Common myeloid progenitor, CD34-positive (primary cell): ENCODE measurements at places on chromosomes 4 and X.
A peak's percentile ranks its signal among the peaks of the same experiment; 100 is the strongest.

DNA sequence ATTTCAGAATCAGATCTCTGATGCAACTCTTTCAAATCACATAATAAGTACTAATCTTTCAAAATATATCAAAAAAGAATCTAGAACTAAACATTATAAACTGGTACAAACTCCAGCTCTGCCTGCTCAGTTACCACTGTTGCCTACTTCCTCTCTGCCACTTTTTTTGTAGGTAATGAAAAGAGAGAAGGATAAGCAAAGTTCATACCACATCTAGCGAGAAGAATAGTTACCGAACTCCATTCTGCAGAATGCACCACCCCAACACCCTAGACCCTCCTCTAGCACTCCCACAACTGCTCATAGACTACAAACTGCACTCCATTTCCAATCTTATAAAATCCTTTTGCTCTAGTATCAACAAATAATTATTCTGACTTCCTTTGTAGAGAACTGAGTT lies 19.7 kb upstream of the LRBA start:
- H3K4me1 ChIP-seq = peaks cover 29% of the 10 kb centered on the region
- DNase-seq = peak; percentile 44
- H3K27ac ChIP-seq = no peak overlapping the region
- no peaks in the 10 kb centered on the region for H3K27me3 ChIP-seq
- no peaks in the 10 kb centered on the region for H3K36me3 ChIP-seq

DNA sequence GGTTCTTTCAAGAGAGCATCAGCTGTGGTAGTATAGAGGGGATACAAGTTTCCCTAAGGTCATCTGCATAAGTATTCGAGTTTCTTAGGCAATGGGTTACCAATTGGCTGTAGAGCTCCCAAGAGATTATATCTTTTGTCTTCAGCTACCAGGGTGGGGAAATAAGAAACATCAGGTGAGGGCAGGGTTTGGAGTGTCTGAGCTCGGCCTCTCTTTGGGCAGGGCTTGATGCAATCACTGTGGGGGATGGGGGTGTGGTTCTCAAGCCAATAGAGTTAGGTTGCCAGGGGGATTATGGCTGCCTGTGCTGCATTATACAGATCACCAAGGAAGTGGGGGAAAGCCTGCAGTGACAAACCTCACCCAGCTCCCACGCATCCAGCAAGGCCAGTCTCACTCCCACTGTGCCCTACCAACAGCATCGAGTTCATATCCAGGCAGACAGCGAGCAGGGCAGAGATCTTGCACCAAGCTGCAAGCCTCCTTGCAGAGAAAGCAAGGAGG lies 172.1 kb upstream of the MAGEE2 start:
- H3K27me3 ChIP-seq = no peaks in the 10 kb centered on the region
- no peaks in the 10 kb centered on the region for H3K4me1 ChIP-seq
- no peak overlapping the region for H3K4me3 ChIP-seq
- H3K27ac ChIP-seq = no peak overlapping the region
- no peaks in the 10 kb centered on the region for H3K36me3 ChIP-seq

DNA sequence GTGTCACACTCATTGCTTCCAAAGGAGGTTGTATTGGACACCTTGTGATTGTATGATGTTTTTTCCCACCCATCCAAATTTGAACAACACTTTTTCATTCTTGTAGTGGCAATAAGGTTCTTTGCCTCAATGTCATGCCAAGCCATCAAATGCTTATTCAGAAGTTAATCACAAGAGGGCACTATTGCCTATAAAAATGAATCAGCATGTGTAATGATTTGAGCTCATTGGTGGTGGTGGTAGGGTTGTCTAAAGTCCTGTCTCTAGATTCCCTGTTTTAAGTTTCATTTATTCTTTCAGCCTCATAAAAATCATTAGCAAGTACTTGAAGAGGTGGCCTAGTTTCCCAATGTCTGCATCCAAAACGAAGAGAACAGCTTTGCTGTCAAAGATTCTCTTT lies 37.0 kb downstream of the IRS4 start:
- DNase-seq = peak; percentile 14
- H3K4me1 ChIP-seq = no peaks in the 10 kb centered on the region
- no peaks in the 10 kb centered on the region for H3K27me3 ChIP-seq
- no peak overlapping the region for H3K4me3 ChIP-seq
- H3K27ac ChIP-seq = no peak overlapping the region
- no peaks in the 10 kb centered on the region for H3K36me3 ChIP-seq

DNA sequence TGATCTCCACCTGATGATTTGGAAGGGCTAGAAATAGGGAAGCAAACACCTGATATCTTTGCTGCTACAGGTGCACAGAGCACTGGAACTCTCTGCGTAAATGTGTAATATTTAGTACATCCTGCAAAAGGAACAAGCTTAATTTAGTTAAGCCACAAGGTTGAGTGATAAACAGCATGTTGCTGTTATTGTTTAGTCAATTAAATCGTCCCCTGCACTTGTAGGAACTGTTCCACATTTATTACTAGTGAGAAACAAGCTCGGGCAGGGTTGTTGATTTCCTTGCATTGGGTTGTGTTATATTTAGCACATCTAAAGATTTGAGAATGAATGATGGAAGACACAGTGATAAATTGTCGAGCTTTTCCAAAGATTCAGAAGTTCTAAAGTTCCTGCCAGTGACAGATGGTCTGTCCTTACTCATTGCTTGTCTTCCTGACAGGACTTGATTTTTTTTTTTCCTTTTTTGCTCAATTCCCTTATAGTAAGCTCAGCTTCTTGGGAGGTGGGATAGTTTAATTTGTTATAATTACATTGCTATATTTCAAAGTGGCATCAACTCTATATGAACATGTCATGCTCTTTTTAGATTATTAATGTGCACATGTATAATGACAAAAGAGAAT lies 627.0 kb upstream of the ATOH1 start:
- no peak for DNase-seq
- H3K4me3 ChIP-seq = no peak overlapping the region
- H3K27ac ChIP-seq = no peak overlapping the region

- no peaks in the 10 kb centered on the region for H3K4me1 ChIP-seq
- H3K27me3 ChIP-seq = peaks cover 5% of the 10 kb centered on the region
- no peak overlapping the region for H3K4me3 ChIP-seq
- H3K36me3 ChIP-seq = no peaks in the 10 kb centered on the region
- DNase-seq = no peak
Measured at GRCh38 chr4:154478128-154478527, 13.5 kb downstream of the DCHS2 start.

DNA sequence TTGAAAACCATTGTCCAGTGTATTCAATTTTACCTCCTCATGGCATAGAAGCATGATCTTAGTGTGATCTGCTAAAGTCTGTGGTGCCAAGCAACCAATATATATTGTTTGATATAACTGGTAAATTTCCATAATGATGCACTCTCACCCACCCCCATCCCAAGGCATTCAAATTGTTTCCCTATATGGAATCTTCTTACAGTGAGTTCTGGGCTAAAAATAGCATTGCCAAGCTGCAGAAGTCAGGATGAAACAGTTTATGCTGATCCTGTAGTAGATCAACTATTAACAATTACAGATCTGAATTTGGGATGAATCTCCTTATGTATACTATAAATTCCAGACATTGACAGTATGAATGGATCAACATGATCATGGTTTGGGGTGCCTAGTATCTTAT lies 20.9 kb downstream of the FGF13 start:
- H3K36me3 ChIP-seq = no peaks in the 10 kb centered on the region
- DNase-seq = no peak
- no peaks in the 10 kb centered on the region for H3K4me1 ChIP-seq
- no peak overlapping the region for H3K4me3 ChIP-seq
- H3K27me3 ChIP-seq = no peaks in the 10 kb centered on the region

DNA sequence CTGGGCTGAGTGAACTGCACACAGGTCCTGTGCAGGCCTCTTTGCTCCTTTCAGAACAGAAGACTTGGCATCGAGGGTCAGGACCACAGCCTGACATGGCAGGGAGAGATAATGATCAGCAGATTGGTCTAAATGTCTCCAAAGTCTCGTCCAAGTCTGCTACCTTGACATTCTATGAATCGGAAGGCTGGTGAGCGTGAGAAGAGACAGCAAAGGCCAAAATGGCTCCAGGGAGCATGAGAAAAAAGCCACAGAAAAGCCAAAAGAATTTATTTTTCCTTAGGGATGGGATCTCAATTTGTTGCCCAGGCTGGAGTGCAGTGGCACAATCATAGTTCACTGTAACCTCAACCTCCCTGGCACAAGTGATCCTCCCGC lies 32.3 kb upstream of the IQSEC2 start:
- no peak overlapping the region for H3K4me3 ChIP-seq
- no peak overlapping the region for H3K27ac ChIP-seq
- H3K36me3 ChIP-seq = no peaks in the 10 kb centered on the region
- no peak for DNase-seq

- no peaks in the 10 kb centered on the region for H3K4me1 ChIP-seq
- H3K27me3 ChIP-seq = peaks cover 15% of the 10 kb centered on the region
- H3K36me3 ChIP-seq = peaks cover 1% of the 10 kb centered on the region
- peak overlapping the region; percentile 65 for H3K4me3 ChIP-seq
- H3K27ac ChIP-seq = peak overlapping the region; percentile 42
- DNase-seq = no peak
Measured at GRCh38 chrX:103608306-103608963, 672 bp downstream of the TCEAL3 start.

GRCh38 chr4:129264008-129264657 lies 168.2 kb downstream of the C4orf33 start:
- no peaks in the 10 kb centered on the region for H3K27me3 ChIP-seq
- H3K27ac ChIP-seq = no peak overlapping the region
- no peaks in the 10 kb centered on the region for H3K4me1 ChIP-seq
- no peak overlapping the region for H3K4me3 ChIP-seq
- DNase-seq = no peak

GRCh38 chr4:36870121-36870520 lies 374.4 kb upstream of the NWD2 start:
- no peak for DNase-seq
- no peaks in the 10 kb centered on the region for H3K36me3 ChIP-seq
- H3K27ac ChIP-seq = no peak overlapping the region
- H3K4me3 ChIP-seq = no peak overlapping the region
- H3K27me3 ChIP-seq = no peaks in the 10 kb centered on the region
- H3K4me1 ChIP-seq = no peaks in the 10 kb centered on the region
